ENCODE measurements at places on chromosomes 5 and 9.

- DNase-seq: no peak
Observed at GRCh38 chr9:121599872-121600585, 51.4 kb upstream of the DAB2IP start.

GRCh38 chr5:19927919-19928318 lies 60.1 kb downstream of the CDH18 start:
- DNase-seq: no peak

DNA sequence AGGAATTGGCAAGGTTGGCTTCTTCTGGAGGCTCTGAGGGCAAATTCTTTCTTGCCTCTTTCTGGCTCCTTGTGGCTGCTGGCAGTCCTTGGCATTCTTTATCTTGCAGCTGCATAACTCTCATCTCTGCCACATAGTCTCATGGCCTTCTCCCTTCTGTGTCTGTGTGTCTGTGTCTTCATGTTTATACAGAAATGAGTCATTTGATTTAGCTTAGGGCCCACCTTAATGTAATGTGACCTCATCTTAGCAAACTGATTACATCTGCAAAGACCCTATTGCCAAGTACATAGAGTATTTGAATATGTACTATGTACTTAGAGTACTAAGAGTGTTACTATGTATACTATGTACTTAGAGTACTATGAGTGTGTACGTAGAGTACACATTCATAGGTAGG lies 122.5 kb downstream of the RFK start:
- no peak for DNase-seq

- no peak for DNase-seq
Observed at GRCh38 chr5:98069876-98070512, 703.5 kb upstream of the RGMB start.

GRCh38 chr5:20537911-20538703 lies 550.1 kb upstream of the CDH18 start:
- no peak for DNase-seq

GRCh38 chr5:17412760-17413671 lies 85.0 kb upstream of the TAF11L2 start:
- no peak for DNase-seq

DNA sequence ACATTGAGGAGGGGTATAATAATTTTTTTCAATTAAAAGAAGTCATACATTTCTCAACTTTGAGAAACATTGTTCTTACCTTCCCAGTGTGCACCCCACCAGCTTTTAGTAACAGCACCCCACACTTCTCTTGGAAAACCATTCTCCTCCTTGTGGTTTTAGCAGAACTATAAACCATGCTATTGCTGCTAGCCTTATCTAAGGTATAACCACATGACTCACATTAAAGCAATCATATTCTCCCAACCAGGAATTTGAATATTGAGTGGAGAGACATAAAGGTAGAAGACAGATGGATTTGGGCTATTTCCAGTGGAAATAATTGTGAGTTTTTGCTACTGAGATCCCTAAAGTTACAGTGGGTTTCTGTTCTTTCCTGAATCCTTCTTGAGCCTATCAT lies 43.5 kb upstream of the SRFBP1 start:
- DNase-seq: no peak

DNA sequence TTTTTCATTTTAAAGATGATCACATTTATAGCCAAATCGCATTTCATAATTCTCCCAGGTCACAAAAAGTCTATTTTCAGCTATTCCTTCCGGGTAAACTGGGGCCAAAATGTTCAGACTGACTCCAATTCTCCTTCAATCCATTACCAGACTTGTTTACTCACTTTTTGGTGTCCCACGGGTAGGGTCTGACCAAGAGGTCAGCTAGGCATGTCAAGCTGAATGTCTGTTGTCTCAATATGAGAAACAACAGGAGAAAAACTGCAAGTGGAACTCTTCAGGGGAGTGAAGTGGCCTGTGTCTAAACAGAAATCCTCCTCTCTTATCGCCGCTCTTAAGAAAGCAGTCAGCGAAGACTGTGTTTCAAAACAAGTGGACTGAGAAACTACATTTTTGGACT lies 171.3 kb downstream of the APBA1 start:
- no peak for DNase-seq

DNA sequence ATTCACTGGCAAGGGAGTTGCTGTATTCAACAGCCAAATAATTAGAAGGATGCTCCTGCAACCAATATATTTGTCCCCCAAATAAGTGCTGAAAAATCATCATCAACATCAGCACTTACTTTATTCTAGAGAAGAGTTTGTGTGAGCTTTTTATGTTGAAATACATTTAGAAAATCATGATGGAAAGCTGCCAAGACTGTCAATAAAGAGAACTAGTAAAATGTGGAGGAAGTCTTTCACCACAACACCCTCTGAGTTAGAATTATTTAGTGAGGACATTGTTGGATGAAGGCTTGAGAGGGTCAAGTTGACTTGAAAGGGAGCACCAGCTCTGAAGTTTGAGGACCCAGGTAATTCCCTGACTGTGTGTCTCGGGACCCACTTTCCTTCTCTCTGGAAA lies 100.2 kb upstream of the TBCA start:
- no peak for DNase-seq

DNA sequence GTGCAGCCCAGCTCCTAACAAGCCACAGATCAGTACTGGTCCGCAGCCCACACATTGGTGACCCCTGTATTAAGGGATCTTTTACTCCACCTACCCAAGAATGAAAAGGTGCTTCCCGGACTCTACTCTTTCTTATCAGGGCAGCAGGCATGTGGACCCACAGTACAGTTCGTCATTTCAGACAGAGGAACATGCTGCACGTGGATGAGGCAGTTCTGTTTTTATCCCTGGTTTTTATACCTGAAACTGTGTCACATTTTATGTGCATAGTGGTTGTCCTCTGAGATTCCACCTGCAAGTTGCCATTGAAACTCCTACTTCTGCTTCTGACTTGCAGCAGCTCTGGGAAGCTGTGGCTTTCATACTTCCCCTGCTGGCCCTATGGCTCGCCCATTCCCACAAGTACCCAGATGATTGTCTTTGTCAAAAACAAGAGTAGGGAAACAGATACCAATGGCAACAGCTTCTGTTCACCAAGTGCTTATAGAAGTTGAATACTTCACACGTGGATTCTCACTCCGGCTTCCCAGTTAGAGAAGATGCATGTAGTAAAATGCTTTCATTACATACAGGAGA lies 208.0 kb downstream of the TRIO start:
- no peak for DNase-seq
